ENCODE measurements at places on chromosomes 2 and 18. TPM values are rescaled to one million over a fixed set of nuclear protein-coding genes. Genes with fewer than 3 reads are reported as not detected.

The IL37 gene
- total RNA-seq: not detected

The MTX2 gene
- 38.9 TPM for total RNA-seq

The PLA2R1 gene
- total RNA-seq: 0.34 TPM

The STON1 gene
- 1.4 TPM for total RNA-seq

DNA sequence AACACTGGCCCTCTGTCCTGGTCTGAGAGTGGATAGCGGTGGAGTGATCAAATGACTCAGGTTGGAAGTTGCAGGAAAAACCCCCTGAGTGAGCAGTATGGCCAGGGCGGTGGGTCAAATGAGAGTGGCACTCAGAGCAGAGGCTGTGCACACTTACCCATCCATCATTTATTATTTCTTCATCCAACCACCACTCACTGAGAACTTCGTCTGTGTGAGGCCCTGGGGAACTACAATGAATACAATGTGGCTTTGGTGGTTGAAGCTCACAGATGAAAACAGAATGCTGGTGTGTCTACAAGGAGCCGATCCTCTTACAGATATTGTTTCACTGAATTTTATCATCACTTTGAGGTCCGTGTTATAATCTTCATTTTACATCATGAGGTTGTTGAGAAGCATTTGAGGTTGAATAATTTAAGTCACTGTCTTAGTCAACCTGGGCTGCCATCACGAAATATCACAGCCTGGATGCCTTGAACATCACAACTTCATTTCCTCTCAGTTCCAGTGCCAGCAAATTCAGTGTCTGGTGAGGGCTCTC, 73.4 kb upstream of the ID2 start:
- H3K4me1 ChIP-seq: peaks cover 16% of the 10 kb centered on the region
- DNase-seq: no peak
- H3K27ac ChIP-seq: no peak overlapping the region
- H3K4me3 ChIP-seq: no peak overlapping the region
- no peaks in the 10 kb centered on the region for H3K27me3 ChIP-seq

- H3K4me1 ChIP-seq: peaks cover 9% of the 10 kb centered on the region
- no peaks in the 10 kb centered on the region for H3K27me3 ChIP-seq
- H3K4me3 ChIP-seq: no peak overlapping the region
- no peak overlapping the region for H3K27ac ChIP-seq
These were observed 6.2 kb downstream of the NAB1 start for GRCh38 chr2:190655113-190655512.

DNA sequence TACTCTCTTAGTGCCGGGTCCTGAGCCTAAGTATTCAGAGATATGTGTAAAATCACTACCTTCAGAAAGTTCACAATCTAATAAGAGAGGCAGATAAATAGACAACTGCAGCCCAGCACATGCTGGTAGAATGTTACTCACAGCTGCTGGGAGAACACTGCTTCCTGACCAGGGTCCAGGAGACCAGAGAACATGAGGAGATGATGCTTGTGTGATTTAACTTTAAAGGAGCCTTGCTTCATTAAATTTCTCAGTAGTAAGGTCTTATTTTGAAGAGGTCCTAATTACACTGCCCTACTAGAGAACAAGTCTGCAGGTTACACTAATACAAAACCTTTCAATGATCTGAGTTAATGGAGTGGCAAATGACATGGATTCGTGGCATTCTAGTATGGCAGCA, 209.9 kb upstream of the TRIB2 start:
- H3K27me3 ChIP-seq: no peaks in the 10 kb centered on the region
- H3K4me3 ChIP-seq: no peak overlapping the region
- no peak overlapping the region for H3K27ac ChIP-seq
- DNase-seq: no peak
- H3K36me3 ChIP-seq: no peaks in the 10 kb centered on the region

- H3K36me3 ChIP-seq: no peaks in the 10 kb centered on the region
- no peaks in the 10 kb centered on the region for H3K4me1 ChIP-seq
- no peak overlapping the region for H3K27ac ChIP-seq
- no peak for DNase-seq
- H3K4me3 ChIP-seq: no peak overlapping the region
These were observed 922.5 kb downstream of the SUCLG1 start for GRCh38 chr2:83536556-83536955.

GRCh38 chr2:140247451-140248195, 1467.4 kb upstream of the NXPH2 start:
- H3K4me3 ChIP-seq: no peak overlapping the region
- no peaks in the 10 kb centered on the region for H3K36me3 ChIP-seq
- no peak for DNase-seq
- H3K4me1 ChIP-seq: no peaks in the 10 kb centered on the region
- no peaks in the 10 kb centered on the region for H3K27me3 ChIP-seq

GRCh38 chr2:225328192-225328591, 71.3 kb upstream of the NYAP2 start:
- H3K27ac ChIP-seq: no peak overlapping the region
- H3K36me3 ChIP-seq: no peaks in the 10 kb centered on the region
- no peak overlapping the region for H3K4me3 ChIP-seq
- H3K27me3 ChIP-seq: no peaks in the 10 kb centered on the region
- no peaks in the 10 kb centered on the region for H3K4me1 ChIP-seq
